CMK (cell line): ENCODE measurements at places on chromosomes 6 and 20.

GRCh38 chr20:3863317-3863716 is 16.7 kb downstream of the MAVS start:
- DNase-seq, result no peak

DNA sequence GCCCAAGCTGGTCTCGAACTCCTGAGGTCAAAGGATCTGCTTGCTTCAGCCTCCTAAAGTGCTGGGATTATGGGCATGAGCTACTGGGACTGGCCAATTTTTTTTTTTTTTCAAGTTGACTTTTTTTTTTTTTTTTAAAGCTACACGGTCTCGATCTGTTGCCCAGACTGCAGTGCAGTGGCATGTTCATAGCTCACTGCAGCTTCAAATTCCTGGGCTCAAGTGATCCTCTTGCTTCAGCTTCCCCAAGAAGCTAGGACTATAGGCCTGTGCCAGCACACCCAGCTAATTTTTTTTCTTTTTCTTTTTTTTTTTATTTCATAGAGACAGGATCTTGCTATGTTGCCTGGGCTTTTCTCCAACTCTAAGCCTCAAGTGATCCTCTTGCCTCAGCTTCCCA is 59.5 kb downstream of the NCOA3 start:
- no peak for DNase-seq

GRCh38 chr20:13809373-13809772 is 24.5 kb downstream of the NDUFAF5 start:
- no peak for DNase-seq

GRCh38 chr6:35400901-35401311 is 51.2 kb upstream of the FANCE start:
- no peak for DNase-seq
